Naive thymus-derived CD8-positive, alpha-beta T cell (primary cell): ENCODE measurements at places on chromosomes 4 and X. TPM values are rescaled to one million over a fixed set of nuclear protein-coding genes. Genes with fewer than 3 reads are reported as not detected.
A peak's percentile ranks its signal among the peaks of the same experiment; 100 is the strongest.

The XPNPEP2 gene
- 0.13 TPM for polyA plus RNA-seq

The ZNF185 gene
- polyA plus RNA-seq, result 2.8 TPM

The PPP2R2C gene
- polyA plus RNA-seq, result not detected

The NCAPG gene
- not detected for polyA plus RNA-seq

The ODAM gene
- not detected for polyA plus RNA-seq

The ARL9 gene
- not detected for polyA plus RNA-seq

The PIM2 gene
- 170 TPM for polyA plus RNA-seq

The MAGEA1 gene
- not detected for polyA plus RNA-seq

The CSN1S1 gene
- polyA plus RNA-seq, result not detected

The NEK1 gene
- 9.0 TPM for polyA plus RNA-seq

The CYSLTR1 gene
- 0.50 TPM for polyA plus RNA-seq

The ENPEP gene
- not detected for polyA plus RNA-seq

The CNKSR2 gene
- polyA plus RNA-seq, result 7.1 TPM

- H3K4me3 ChIP-seq, result peak within 1 kb of the TSS; percentile 76
- DNase-seq, result no peak
- no peak within 1 kb of the TSS for H3K27ac ChIP-seq
- H3K27me3 ChIP-seq, result peaks cover 64% of the 10 kb centered on the region
Measured at GRCh38 chr4:80196922-80197573, at the start of gene PRDM8. Gene PRDM8, plus strand, starts transcription at chr4:80197503. Its CDS starts 2,578 bp downstream, at chr4:80200081.

DNA sequence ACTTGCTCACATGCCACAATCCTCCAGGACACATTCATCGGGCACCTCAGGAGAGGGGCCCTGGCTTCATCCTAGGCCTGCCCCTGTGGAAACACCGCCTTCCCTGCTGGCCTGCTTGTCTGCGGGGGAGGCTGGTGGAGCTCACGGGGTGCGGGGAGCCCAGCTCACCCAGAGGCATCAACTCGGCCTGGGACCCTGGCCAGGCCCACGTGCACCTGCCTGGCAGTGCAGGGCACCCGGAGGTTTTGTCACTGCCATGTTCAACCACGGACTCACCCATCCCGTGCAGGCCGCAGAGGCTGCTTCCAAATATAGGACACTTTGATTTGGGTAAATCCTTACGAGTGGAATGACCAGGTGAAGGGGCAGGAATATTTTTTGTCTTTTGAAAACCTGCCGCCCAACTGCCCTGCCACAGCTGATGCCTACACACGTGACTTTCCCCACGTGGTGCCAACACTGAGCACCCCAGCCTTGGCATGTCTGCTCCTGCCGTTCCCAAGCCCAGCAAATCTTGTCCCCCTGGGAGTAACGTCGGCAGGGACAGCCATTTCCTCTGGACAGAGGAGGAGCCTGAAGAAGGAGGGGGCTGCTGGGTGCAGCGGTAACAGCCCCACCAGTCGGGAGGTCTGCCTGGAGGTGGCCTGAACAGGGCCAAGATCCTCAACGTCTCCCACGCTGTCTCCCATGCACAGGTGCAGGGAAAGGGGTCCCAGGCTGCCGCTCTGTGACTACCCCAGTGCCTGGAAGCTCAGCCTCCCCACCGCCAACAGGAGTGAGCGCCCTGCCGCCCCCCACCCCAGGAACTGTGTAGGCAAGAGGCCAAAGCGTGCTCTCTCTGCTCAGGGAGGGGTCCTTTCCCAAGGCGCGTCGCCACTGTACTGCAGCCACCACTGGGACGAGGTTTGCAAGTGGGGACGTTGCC, 8.5 kb downstream of the MXD4 start:
- no peaks in the 10 kb centered on the region for H3K27me3 ChIP-seq
- H3K4me1 ChIP-seq, result peaks cover 8% of the 10 kb centered on the region
- no peak overlapping the region for H3K4me3 ChIP-seq
- DNase-seq, result no peak
- peak overlapping the region; percentile 55 for H3K27ac ChIP-seq

GRCh38 chr4:98125585-98125984, 17.7 kb downstream of the STPG2 start:
- no peaks in the 10 kb centered on the region for H3K4me1 ChIP-seq
- no peak overlapping the region for H3K27ac ChIP-seq
- H3K27me3 ChIP-seq, result peaks cover 8% of the 10 kb centered on the region
- H3K36me3 ChIP-seq, result no peaks in the 10 kb centered on the region
- no peak overlapping the region for H3K4me3 ChIP-seq

- no peaks in the 10 kb centered on the region for H3K36me3 ChIP-seq
- H3K4me1 ChIP-seq, result peaks cover 2% of the 10 kb centered on the region
- H3K27ac ChIP-seq, result no peak overlapping the region
- no peak for DNase-seq
- no peak overlapping the region for H3K4me3 ChIP-seq
- no peaks in the 10 kb centered on the region for H3K27me3 ChIP-seq
Measured at GRCh38 chrX:46703980-46704379, 54.9 kb downstream of the SLC9A7 start.

- H3K27ac ChIP-seq, result no peak overlapping the region
- peaks cover 32% of the 10 kb centered on the region for H3K36me3 ChIP-seq
- H3K4me3 ChIP-seq, result no peak overlapping the region
- no peaks in the 10 kb centered on the region for H3K27me3 ChIP-seq
Measured at GRCh38 chr4:119526786-119527550, 101.6 kb downstream of the PDE5A start.

DNA sequence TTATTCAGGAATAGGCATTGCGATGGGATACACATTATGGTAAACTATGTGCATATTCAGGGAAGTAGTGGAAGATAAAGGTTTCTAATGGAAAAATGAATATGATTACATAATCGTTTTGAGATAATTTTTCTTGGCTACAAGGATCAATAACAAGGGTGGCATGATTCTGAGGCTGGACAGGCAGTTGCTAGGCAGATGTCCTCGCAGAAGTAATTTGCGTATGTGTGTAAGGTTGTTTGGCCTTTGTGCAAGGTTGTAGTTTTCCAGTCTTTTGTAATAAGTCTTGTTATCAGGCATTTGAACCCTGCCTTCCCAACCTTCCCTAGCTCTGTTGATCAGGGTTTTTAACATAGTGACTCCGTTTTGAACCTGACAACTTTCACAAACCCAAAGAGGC, 59.7 kb downstream of the RGS12 start:
- H3K27ac ChIP-seq, result no peak overlapping the region
- H3K4me3 ChIP-seq, result no peak overlapping the region
- peaks cover 5% of the 10 kb centered on the region for H3K36me3 ChIP-seq
- no peaks in the 10 kb centered on the region for H3K4me1 ChIP-seq

- no peak for DNase-seq
- no peaks in the 10 kb centered on the region for H3K4me1 ChIP-seq
- peaks cover 9% of the 10 kb centered on the region for H3K27me3 ChIP-seq
- H3K36me3 ChIP-seq, result no peaks in the 10 kb centered on the region
Measured at GRCh38 chr4:47209833-47210232, 178.5 kb downstream of the GABRB1 start.

DNA sequence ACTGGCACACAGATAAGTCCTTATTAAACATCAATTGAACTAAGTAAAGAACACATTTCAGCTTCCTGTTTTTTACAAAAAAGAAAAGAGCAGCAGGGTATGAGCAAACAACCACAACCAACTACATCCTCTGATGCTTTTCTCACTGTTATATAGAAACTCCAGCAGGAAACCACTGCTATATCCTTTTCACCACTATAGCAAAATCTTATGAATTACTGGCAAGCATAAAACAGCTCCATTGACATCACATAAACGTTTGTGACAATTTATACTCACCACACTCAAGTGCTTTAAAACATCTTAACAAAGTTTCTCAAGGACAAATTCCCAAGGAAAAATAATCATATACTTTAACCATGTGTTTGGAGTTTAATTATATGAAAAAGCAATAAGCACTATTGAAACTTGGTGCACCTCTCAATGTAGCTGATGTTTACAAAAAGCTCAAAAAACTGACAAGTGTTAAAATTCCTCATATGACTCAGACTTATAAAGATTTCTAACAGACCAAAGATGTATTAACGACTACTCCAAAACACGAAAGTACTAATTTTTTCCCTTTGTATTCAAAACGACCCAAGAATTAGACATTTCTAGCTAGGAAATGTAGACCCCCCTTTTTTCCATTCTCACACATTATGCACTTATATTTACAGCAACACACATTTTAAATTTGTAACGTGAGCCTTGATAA, 12.9 kb downstream of the GPRIN3 start:
- H3K27ac ChIP-seq, result peak overlapping the region; percentile 91
- peak overlapping the region; percentile 67 for H3K4me3 ChIP-seq
- peaks cover 5% of the 10 kb centered on the region for H3K36me3 ChIP-seq
- H3K4me1 ChIP-seq, result peaks cover 86% of the 10 kb centered on the region
- H3K27me3 ChIP-seq, result no peaks in the 10 kb centered on the region

- no peaks in the 10 kb centered on the region for H3K36me3 ChIP-seq
- no peak overlapping the region for H3K27ac ChIP-seq
- peaks cover 2% of the 10 kb centered on the region for H3K4me1 ChIP-seq
- DNase-seq, result no peak
Measured at GRCh38 chrX:148562846-148563245, 62.4 kb downstream of the AFF2 start.

GRCh38 chrX:47940448-47940847, 63.3 kb downstream of the ZNF182 start:
- no peaks in the 10 kb centered on the region for H3K27me3 ChIP-seq
- no peak for DNase-seq
- no peak overlapping the region for H3K4me3 ChIP-seq
- peaks cover 2% of the 10 kb centered on the region for H3K36me3 ChIP-seq
- no peak overlapping the region for H3K27ac ChIP-seq

DNA sequence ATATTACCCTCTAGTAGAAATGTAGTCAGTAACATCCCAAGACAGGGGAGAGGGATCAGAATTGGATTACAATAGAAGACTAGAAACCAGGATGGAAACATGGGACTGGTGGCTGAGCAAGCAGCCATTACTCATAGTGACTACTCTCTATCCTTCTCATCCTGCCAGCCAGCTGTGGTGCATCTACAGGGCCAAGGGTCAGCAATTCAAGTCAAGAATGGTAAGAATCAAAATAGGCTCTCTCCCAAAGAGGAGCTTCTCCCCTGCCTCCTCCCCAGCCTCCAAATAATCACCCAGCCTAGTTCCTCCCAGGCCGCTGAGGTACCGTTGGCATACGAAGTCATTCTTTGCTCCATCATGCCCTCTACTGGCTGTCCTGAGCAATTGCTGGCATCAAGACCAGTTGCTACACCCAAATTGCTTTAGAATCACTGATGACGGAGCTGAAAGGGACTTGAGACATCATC, 19.4 kb downstream of the AWAT2 start:
- peak; percentile 16 for DNase-seq
- peaks cover 25% of the 10 kb centered on the region for H3K4me1 ChIP-seq
- no peaks in the 10 kb centered on the region for H3K36me3 ChIP-seq
- H3K27ac ChIP-seq, result no peak overlapping the region
- H3K4me3 ChIP-seq, result peak overlapping the region; percentile 10
- no peaks in the 10 kb centered on the region for H3K27me3 ChIP-seq

DNA sequence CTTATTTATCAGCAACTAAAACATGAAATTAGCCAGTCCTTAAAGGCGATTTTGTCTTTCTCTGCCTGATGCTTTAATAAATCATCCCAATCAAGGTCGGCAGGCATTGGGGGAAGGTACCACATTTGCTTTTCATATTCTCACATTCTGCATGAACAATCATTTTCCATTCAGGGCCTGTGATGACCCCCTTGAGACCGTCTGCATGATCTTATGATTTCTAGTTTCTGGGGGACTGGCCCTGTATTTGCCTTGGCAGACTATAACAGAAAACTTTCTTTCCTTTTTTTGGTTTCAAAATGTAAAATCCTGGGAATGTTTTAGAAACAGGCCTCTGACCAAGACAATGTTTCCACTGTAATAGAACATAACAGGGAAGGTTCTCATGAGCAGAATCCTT, 296.8 kb downstream of the IDS start:
- H3K36me3 ChIP-seq, result no peaks in the 10 kb centered on the region
- H3K27ac ChIP-seq, result no peak overlapping the region
- no peaks in the 10 kb centered on the region for H3K4me1 ChIP-seq
- no peak for DNase-seq
- H3K4me3 ChIP-seq, result no peak overlapping the region

GRCh38 chrX:410296-410695, 23.6 kb upstream of the PPP2R3B start:
- no peaks in the 10 kb centered on the region for H3K4me1 ChIP-seq
- no peaks in the 10 kb centered on the region for H3K36me3 ChIP-seq
- no peak for DNase-seq
- no peak overlapping the region for H3K27ac ChIP-seq

DNA sequence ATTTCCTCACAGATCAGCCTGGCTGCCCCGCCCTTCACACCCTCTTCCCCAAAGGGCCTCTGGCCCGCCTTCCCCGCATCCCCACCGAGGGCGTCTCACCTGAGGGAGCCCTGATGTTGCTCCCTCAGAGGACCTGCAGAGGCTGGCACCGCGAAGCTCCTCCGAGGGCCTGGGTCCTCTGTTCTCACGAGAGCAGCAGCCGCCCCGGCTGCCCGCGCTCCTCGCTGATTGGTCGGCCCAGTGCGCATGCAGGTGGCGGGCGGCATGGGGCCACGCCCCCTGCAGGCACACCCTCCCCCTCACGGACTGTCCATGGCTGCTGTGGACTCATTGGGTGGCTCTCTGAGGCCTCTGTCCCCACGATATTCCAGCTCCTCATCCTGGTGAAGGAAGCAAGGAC, at the start of gene FAM9C:
Gene FAM9C (minus strand): TSS at position 180 of the 400 bp plus-strand sequence. CDS start 831 bp downstream, outside the sequence.
- no peak within 1 kb of the TSS for H3K4me3 ChIP-seq
- no peaks in the 10 kb centered on the region for H3K36me3 ChIP-seq
- H3K27me3 ChIP-seq, result no peaks in the 10 kb centered on the region
- H3K4me1 ChIP-seq, result peaks cover 51% of the 10 kb centered on the region

DNA sequence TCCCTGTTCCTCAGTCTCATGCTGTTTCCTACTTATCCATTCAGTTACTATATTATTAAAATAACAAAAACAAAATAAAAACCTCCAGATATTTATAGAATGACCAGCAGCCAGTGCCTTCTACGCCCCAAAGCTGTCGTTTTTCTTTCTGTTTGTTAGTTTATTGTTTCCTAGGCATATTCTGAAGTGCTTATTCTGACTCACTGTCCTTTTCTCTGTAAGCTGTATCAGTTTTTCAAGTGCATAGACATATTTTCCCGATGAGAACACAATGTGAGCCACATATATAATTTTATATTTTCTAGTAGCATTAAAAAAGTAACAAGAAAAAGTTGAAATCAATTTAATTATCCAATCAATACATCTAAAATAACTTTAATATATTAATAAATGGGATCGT, 2158.6 kb upstream of the TENM3 start:
- no peak overlapping the region for H3K27ac ChIP-seq
- H3K4me3 ChIP-seq, result no peak overlapping the region
- no peak for DNase-seq
- H3K36me3 ChIP-seq, result no peaks in the 10 kb centered on the region
- H3K4me1 ChIP-seq, result no peaks in the 10 kb centered on the region
- H3K27me3 ChIP-seq, result no peaks in the 10 kb centered on the region

DNA sequence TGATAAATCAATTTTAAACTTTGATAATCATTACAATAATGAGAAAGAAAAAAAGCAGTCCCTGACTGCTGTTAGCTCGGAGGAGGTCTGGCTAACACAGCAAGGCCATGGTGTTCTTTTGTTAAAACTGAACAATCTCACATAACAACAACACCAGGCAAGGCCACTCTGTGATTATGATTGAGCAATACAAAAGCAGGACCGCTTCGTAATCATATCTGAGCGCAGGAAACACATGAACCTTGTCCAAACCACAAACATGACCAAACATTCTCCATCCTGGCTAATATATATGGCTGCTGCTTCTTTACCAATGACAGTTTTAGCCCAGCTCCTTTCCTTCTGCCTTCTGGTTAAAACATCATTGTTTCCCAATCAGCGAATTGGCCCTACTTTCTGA, 76.8 kb upstream of the DDX53 start:
- no peaks in the 10 kb centered on the region for H3K36me3 ChIP-seq
- H3K27ac ChIP-seq, result no peak overlapping the region
- no peak for DNase-seq
- no peak overlapping the region for H3K4me3 ChIP-seq
- no peaks in the 10 kb centered on the region for H3K4me1 ChIP-seq

GRCh38 chrX:81378560-81378959, 176.7 kb downstream of the SH3BGRL start:
- H3K36me3 ChIP-seq, result no peaks in the 10 kb centered on the region
- peaks cover 4% of the 10 kb centered on the region for H3K27me3 ChIP-seq
- no peaks in the 10 kb centered on the region for H3K4me1 ChIP-seq
- no peak overlapping the region for H3K27ac ChIP-seq
- no peak for DNase-seq
